ENCODE measurements at places on chromosomes 7 and 10.

DNA sequence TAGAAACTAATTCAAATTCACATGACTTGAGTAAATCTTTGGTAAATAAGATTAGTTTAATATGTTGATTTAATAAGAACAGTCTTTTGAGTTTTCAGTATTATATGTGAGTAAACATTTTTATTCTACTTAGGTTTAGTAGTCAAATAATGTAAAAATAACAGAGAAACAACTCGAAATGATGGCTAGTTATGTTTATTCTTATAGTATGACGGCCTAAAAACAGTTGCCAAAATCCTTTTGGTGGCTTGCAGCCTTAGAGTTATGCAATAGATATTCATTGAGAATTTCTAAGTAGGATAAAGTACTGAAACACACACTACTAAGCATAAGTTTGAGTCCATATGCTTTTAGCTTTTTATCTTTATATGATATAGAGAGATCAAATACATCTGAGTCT is 184.8 kb downstream of the GNAI1 start:
- no peak for DNase-seq

- no peak for DNase-seq
Observed at GRCh38 chr10:69047111-69047832, 40.6 kb upstream of the SRGN start.

- DNase-seq = no peak
Observed at GRCh38 chr10:95860166-95860940, 47.4 kb upstream of the CC2D2B start.

GRCh38 chr10:52738951-52739350 is 33.6 kb downstream of the MBL2 start:
- no peak for DNase-seq

- no peak for DNase-seq
Observed at GRCh38 chr10:98425511-98426352, 10.8 kb upstream of the PYROXD2 start.

DNA sequence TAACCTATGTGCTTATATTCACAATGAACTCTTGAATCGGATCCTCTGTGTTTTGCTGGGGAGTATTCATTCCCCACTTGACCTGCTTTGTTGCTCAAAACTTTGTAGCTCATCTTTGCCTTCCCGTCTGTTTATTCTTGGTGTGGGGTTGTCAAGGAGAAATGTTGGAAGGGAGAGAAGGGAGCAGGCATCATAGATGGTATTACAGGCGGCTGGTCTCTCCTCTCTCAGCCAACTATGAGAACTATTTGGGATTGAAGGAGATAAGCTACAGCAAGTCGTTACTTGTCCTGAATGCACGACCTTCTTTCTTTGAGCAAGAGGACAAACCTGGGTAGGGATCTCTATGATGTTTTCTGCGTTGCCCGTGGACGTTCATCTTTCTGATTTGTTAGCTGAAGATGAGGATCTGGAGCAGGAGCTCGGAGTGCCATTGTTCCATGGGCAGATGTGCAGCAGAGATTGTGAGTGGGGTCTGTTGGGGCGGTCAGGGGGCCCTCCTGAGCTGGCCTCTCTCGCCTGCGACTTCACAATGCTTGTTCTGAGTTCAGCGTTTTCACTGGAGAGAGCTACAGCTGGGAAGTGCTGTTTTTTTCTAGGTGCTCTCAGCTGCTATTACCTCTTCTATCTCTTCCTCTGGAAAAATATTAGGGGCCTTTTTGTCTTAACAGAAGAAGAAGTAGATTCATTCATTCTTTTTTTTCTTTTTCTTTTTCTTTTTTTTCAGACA is 126.9 kb upstream of the KLF6 start:
- DNase-seq = no peak
